PC-3 (cell line): ENCODE measurements at places on chromosomes 7 and 10. TPM values are rescaled to one million over a fixed set of nuclear protein-coding genes. Genes with fewer than 3 reads are reported as not detected.

- no peaks in the 10 kb centered on the region for H3K4me1 ChIP-seq
- no peaks in the 10 kb centered on the region for H3K27me3 ChIP-seq
- no peak overlapping the region for H3K27ac ChIP-seq
- peak; percentile 20 for DNase-seq
Observed at GRCh38 chr10:19930936-19931893, 115.0 kb downstream of the PLXDC2 start.

DNA sequence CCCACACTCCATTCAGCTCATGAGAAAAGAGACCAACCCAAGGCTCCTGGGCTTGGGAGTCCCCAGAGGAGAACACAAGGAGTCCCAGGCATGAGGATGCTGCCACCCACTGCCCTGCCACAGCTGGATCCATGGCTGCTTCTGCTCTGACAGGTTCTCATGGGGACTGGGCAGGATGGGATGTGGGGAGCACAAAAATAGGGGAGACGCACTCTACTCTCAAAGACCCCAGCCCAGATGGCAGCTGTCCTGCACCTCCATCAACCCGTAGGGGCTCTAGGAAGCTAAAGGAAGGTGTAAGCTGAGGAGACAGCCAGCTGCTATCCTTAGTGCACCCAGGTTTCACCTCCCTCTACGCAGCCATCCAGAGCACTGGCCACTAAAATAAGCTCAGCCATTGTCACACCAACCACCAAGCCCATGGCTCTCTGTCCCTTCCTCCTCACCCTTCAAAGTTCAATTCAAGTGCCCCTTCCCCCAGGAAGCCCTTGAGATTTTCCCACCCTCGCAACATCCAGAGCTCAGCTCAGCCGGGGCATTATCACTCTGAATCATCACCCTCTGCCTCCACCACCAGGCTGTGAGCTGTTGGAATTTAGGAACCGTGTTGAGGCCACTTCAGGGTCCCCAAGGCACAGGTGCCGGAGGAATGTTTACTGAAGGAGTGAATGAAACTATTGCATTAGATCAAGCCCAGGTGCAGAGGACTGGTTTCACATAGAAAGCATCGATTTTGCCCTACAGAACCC, 142.1 kb downstream of the GRID1 start:
- H3K27ac ChIP-seq: no peak overlapping the region
- H3K4me3 ChIP-seq: no peak overlapping the region
- H3K36me3 ChIP-seq: no peaks in the 10 kb centered on the region
- H3K4me1 ChIP-seq: peaks cover 8% of the 10 kb centered on the region

GRCh38 chr10:49562893-49563292, 24.0 kb upstream of the ERCC6 start:
- DNase-seq: peak; percentile 40
- H3K36me3 ChIP-seq: no peaks in the 10 kb centered on the region
- peaks cover 9% of the 10 kb centered on the region for H3K4me1 ChIP-seq
- no peak overlapping the region for H3K27ac ChIP-seq

GRCh38 chr10:110919971-110920881, 822 bp downstream of the SHOC2 start:
- H3K36me3 ChIP-seq: no peaks in the 10 kb centered on the region
- H3K4me3 ChIP-seq: peak overlapping the region; percentile 83
- peak; percentile 21 for DNase-seq
- 0 out of 2 replicates have a peak overlapping the region, but pooled peaks have one; percentile 17 for H3K27ac ChIP-seq
- H3K4me1 ChIP-seq: peaks cover 40% of the 10 kb centered on the region
- no peaks in the 10 kb centered on the region for H3K27me3 ChIP-seq

Gene MGMT
- 19.8 and 21.8 TPM in 2 replicates for total RNA-seq

Gene STRIP2
- total RNA-seq: 7.5 and 8.0 TPM in 2 replicates
